Inflammatory macrophage treated with lipopolysaccharide for 1 hour (primary cell): ENCODE measurements at places on chromosomes 7 and 10.

GRCh38 chr10:12975906-12976305 is 25.6 kb downstream of the CCDC3 start:
- no peak for DNase-seq

DNA sequence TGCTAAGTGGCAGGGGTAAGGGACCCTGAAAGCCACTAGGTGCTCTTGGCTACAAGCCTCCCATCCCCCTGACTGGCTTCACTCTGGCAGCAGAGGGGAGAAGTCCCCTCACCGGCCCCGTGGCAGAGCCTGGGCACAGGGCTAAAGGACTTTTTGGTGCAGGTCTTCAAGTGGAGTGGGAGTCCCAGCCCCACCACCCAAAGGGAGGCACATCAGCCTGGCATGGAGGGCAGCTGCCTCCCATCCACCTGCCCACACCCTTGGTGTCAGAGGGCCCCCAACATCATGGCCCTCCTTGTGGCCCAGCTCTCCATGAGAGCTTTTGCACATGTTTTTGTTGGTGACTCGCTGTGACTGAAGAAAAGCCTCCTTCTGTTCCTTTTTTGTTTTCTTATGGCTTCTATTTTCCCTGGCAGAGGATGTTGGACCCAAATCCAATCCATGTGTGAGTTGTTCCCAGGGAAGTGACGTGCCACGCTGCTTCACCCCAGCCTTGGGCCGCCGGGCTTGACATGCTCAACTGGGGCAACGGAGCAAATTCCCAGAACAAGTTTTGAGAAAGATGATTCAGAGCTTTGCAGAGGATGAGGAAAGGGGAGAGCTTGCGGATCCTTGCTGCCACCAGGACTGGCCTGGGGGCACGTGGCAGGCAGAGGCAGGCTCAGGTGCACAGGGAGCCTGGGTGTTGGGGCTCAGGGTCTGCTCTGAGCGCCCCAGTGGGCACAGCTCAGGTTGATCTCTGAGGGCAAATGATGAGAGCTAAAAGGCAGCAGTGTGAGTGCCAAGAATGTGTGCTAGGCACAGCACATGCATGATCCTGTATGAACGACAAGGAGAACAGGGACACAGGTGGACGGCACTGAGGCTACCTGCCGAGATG is 1.9 kb upstream of the AEBP1 start:
- no peak for DNase-seq

- no peak for DNase-seq
Measured at GRCh38 chr7:4173615-4174014, 508.5 kb upstream of the FOXK1 start.

GRCh38 chr7:96996111-96996957 is 9.0 kb upstream of the DLX6 start:
- no peak for DNase-seq

DNA sequence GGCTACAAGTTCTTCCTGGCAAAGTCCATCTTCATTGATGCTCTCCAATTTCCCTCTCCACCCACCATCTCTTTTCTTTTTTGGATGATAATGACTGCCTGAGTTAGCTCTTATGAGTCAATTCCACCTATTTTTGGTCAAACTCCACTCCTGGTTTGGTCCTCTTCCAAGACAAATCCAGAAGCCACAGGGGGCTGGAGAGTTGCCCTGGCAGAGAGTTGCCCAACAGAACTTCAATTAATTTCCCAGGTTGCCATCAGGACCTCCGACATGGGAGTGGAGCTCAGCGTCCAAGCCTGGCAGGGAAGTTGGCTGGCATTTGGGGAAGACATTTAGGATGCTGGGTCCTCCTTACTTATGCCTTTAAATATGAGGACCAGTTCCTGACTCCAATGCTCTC is 29.2 kb upstream of the KCNMA1 start:
- DNase-seq: no peak

DNA sequence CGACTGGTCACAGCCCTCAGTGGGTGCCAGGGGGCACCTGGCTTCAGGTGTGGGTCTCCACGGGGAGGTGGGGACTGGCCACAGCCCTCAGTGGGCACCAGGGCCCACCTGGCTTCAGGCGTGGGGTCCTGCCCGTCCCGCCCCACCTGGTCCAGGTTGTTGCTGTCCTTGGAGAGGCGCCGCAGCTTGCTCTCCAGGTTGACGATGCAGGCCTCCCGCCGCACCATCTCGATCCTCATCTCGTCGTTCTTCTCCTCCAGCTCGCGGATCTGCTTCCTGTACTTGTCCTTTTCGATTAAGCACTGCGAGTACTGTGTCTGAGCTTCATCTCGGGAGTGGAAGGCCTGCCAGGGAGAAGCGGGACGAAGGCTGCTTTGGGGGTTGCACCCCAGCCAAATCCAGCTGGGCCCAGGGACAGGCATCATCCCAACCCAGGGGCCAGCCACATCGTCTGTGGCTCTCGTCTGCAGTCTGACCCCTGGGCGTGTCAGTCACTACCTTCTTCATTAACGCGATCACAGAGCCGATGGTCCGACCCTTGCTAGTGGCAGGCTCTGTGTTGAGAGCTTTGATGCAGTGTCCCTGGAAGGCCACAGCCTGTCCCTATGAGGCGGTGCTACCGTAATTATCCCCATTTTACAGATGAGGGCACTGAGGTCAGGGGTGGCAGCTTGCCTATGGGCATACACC is 92.9 kb upstream of the GNA12 start:
- DNase-seq: no peak

- no peak for DNase-seq
Measured at GRCh38 chr7:8937204-8937603, 503.8 kb downstream of the NXPH1 start.

GRCh38 chr10:18104223-18104872 is 35.9 kb upstream of the CACNB2 start:
- DNase-seq: peak; percentile 23

DNA sequence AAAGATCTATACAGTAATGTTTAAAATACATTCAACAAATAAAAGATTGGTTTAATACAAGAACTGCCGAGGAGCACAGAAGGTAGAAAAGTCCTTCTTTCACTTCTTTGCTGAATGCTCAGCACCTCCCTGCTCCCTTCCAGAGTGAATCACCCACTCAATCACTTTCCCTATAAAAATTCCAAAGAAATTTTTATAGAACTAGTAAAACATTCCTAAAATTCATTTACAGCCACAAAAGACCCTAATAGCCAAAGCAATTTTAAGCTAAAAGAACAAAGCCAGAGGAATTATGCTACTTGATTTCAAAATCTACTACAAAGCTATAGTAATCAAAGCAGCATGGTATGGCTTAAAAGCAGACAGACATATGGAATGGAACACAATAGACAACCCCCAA is 320.9 kb downstream of the PCLO start:
- no peak for DNase-seq

DNA sequence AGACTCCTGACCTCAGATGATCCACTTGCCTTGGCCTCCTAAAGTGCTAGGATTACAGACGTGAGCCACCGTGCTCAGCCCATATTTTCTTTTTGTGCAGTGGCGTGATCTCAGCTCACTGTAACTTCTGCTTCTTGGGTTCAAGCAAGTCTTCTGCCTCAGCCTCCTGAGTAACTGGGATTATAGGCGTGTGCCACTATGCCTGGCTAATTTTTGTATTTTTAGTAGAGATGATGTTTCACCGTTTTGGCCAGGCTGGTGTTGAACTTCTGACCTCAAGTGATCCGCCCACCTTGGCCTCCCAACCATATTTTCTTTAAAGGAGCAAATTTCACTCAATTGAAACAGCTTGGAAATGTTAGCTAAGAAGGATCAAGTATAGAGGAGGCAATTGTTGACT is 16.5 kb downstream of the GBF1 start:
- no peak for DNase-seq

DNA sequence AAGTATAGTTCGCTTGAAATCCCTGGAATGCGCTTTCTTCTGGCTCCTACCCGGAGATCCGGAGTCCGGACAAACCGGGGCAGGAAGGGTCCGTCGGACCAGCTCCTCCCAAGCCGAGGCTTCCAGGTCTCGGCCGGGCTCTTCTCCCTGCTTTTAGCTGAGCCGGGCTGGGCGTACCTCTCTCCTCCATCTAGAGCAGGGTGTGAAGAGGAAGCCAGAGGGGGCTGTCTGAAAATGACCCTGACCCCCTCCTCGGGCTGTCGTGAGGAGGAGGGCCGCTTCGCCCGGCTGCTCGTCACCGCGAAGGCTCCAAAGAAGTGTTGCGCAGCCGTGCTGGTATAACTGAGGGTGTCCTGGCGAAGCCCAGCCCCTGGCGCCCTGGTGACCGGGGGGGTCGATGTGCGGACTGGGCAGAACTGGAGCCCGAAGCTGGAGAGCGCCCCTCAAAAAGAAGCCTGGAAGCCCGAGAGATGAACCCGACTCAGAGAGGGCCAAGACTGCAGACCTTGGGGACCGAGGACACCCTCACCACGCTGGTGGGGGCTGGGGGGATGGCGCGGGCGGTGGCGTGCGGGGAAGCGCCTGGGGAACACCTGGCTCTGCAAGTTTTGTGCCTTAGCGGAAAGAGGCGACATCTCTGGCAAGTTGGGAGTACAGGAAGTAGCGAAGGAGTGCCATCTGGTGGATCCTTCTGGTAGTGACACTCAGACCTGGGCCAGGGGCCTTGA is 5.7 kb downstream of the KAZALD1 start:
- peak; percentile 96 for DNase-seq

- DNase-seq: peak; percentile 62
Measured at GRCh38 chr7:125355899-125356298, 426.3 kb upstream of the POT1 start.

GRCh38 chr10:19944911-19945663 is 128.9 kb downstream of the PLXDC2 start:
- DNase-seq: no peak

DNA sequence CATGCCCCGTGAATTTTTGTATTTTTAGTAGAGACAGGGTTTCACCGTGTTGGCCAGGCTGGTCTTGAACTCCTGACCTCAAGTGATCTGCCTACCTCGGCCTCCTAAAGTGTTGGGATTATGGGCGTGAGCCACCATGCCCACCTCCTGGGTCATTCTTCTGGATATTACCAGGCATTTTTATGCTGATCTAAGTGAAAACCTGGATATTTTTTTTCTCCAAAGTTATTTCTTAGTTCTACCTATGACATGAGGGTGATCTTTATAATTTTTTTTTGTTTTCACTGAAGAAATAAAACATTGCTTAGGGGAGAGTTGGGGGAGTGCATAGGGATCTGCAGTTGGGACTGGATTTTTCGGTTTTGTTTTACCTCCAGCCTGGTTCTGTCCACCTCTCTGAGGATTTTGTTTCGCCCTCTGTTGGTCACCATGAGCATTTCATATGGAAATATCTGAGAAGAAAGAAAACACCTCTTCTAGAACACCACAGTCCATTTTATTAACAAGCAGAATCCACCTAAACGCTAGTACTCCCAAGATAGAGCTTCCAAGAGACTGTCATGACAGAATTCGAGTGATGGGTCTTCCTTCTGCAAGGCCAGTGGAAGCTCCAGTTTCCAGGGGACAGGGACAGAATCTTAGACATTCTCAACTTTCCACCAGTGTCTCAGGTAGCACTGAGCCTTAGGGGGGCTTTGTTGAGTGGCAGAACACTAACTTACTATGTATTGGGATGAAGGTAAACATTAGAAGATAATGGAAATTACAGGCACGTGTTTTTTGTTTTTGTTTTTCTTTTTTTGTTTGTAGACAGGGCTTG is 33.4 kb upstream of the AFAP1L2 start:
- peak; percentile 7 for DNase-seq

DNA sequence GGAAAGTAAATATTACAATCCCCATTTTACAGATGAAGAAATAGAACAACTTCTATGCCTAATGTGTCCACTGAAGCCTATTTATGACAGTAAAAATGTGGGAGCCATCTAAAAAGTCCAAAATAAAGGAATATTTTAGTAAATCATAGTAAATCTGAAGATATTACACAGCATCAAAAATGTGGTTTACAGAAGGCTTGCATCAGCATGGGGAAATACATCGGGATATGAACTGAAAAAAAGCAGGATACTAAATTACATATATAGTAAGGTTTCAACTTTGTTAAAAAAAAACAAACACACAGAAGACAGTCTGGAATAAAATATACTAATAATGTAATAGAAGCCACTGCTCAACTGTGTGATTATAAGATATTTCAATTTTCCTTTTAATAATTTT is 20.8 kb downstream of the CPA1 start:
- DNase-seq: no peak

DNA sequence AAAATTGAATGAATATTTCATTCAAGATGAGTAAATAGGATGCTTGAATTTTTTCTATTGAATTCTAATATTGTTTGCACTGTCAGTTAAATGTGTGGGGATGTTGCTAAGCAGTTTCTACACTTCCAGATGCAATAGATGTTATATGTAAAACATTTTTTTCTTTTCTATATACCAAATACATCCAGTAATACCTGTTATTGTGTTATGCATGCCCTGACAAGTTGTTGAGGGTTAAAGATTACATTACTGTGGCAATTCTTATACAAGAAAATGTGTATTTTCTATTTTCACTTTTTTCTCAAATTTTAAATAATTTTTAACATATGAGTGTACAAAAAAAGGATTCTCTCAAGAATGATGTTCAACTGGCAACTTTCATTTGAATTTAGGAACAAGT is 713.9 kb downstream of the GATA3 start:
- no peak for DNase-seq

DNA sequence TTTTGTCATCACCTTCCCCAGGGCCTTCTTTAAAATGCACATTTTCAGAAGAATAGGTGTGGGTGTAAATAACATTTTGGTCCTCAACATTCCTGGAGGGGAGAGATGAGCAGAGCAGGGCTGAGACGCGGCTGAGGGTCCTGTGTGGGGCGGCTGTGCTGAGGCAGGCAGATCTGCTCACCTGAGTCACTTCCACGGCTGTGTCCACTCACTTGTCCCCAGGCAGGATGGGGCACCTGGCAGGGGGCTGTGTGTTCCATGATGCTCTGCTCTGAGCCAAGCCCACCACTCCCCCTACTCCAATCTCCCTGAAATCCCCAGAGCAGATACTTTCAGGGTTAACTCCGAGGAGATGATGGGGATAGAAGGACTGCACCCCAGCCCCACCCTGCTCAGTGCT is 93.8 kb downstream of the GLRX3 start:
- DNase-seq: no peak

DNA sequence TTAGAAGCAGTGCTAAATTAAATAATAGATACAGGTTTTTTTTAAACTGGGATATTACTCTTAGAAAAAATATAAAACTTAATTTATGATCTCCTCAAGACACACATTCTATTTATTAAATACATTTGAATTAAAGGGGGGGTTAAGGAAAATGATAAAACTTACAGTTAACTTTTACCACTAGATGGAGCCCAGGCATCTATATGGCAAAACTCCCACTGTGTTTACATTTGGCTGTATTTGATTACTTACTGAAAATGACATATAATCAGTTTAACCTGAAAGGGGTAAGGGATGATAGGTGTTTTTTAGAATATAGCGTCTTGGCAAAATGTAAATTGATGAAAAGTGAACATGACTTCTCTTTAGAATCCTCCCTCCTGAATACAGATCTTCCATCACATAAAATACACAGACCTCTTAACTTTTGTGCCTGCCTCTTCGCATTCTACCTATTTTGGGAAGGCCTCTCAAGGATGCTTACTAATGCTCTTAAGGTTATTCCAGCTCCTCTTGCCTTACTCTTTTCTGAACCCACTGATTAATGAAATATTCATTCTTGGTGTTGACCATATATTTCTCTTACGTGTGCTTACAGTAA is 235.7 kb downstream of the AGMO start:
- DNase-seq: no peak
